ENCODE measurements at places on chromosomes 1 and 21. TPM values are rescaled to one million over a fixed set of nuclear protein-coding genes. Genes with fewer than 3 reads are reported as not detected.

The CYP4X1 gene
- 3.0 TPM for total RNA-seq

The CHRM3 gene
- total RNA-seq, result 15.1 TPM

- no peak for DNase-seq
Measured at GRCh38 chr1:34165422-34165921, 442 bp upstream of the CSMD2 start.

The SOAT1 gene
- 28.6 TPM for total RNA-seq

DNA sequence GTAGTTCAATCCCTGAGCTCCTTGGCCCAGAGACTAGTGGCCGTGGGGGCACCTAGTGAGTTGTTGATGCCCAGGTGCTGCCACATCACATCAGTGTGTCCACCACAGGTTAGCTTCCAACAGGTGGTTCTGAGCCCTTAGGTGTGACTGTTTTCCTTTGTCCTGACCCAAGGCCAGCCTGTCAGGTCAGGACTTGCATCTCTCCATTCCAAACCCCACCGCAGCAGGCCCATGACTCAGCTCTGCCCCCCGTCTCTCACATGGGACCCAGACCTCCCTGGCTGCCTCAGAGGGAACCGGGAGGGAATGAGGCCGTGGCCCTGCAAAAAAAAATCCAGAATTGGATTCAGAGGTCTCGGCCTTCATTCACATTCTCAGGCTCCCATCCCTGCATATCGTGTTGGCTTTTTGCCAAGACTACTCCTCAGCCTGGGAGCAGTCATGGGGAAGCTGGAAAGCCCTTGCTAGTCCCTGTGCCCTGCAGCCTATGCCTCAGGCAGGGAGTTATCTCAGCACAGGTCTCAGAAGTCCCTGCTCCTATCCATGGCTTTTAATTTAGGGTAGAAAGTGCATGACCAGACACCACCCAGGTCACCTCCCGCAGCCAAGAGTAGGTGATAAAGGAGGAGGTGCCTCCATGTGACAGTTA lies 7.2 kb downstream of the INAVA start:
- no peak for DNase-seq

The ALPL gene
- 0.82 TPM for total RNA-seq

GRCh38 chr1:155694167-155694566 lies 5.3 kb downstream of the DAP3 start:
- no peak for DNase-seq

GRCh38 chr1:38776466-38777065 lies 83.0 kb downstream of the RRAGC start:
- no peak for DNase-seq

DNA sequence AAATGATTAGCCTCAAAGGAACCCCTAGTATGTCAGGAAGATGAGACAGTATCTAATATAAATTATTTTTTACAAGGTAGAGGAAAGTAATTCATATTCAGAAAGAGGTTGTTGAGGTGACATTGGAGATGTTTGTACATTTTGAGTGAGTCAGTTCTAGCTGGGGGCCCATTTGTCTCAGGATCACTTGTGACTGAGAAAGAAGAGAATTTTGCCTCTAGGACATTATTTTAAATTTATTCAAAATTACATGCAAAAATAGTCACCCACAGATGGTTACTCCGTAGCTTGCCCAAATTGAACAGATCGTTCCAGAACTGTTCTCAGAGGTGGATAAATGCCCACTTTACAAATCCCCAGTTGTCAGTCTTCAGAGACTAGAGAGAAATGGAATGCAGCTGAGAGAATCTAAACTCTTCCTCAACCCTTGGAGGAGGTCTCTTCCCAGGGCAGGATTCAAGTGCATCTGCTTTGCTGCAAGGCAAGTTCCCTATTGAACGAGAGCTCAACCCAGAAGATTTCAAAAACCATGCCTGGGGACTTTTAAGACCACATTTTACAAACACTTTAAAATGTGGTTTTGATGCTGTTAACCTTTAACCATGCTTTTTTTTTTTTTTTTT lies 987.8 kb upstream of the ADAMTS5 start:
- DNase-seq, result no peak

GRCh38 chr1:161478985-161479384 lies 26.3 kb upstream of the FCGR2A start:
- DNase-seq, result no peak

DNA sequence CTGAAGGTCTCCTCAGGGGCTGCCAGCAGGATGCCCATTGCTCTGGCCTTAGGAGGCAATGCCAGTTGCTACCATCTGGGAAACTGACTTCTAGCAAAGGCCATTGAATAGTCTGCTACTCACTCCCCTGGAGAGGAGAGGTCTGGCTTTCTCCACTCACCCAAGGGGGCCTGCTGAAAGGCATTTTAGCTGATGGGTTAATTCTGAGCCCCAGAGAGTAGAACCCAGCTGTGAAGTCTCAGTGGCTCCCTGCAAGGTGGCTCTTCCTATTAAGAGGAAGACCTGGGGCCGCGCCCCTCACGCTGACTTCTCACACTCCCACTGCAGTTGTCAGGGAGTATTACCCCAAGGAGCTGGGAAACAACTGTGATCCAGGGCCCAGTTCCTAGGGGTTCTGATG lies 213.3 kb upstream of the GALNT2 start:
- no peak for DNase-seq

The NUDT4B gene
- total RNA-seq, result 1.4 TPM

GRCh38 chr1:71660411-71660810 lies 579.6 kb upstream of the ZRANB2 start:
- DNase-seq, result no peak

- DNase-seq, result no peak
Measured at GRCh38 chr21:38905328-38905727, 99.6 kb downstream of the ETS2 start.

DNA sequence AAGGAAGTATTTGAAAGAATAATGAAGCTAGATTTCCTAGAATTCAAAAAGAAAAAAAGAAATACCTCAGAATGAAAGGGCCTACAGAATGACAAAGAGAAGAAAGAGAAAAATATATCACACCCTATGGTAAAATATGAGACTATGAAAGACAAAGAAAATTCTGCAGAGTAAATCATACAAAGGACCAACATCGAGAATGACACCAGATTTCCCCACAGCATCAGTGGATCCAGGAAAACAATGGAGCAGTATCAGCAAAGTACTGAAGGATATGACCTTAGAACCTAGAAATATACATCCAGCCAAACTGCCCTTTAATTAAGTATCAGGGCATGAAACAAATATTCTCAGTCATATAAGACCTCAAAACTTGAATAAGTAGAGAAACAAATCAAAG lies 21.2 kb upstream of the IFNAR2 start:
- DNase-seq, result no peak

DNA sequence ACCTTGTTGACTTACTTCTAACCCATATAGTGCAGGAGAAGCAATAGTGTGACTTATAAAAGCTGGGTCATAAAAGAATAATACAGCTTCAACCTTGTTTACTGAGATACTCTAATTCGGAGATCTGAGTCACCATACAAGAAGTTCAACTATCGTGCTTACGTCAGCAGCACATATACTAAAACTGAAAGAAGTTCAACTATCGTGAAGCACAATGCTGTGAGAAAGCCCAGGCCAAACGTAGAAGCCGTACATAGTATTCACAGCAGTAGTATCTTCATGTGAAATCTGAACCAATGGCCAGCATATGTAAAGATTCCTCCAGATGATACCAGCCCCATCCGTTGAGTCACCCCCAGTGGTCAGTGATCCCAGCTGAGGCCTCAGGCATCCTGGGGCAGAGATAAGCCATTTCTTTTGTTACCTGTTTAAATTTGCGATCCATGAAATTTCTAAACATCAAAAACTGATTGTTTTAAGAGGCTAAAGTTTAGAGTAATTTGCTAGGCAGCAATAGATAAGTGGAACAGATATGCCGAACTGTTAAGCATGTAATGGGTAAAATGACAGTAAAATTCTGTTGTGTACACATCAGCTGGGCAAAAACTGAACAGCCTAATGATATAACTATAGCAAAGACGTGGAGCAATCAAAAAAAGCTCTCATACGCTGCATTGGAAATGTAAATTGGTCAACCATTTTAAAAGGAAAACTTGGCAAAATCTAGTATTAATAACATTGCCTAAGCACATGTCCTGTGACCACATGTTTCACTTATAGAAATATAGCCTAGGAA lies 53.9 kb upstream of the SAMD13 start:
- DNase-seq, result peak; percentile 81

DNA sequence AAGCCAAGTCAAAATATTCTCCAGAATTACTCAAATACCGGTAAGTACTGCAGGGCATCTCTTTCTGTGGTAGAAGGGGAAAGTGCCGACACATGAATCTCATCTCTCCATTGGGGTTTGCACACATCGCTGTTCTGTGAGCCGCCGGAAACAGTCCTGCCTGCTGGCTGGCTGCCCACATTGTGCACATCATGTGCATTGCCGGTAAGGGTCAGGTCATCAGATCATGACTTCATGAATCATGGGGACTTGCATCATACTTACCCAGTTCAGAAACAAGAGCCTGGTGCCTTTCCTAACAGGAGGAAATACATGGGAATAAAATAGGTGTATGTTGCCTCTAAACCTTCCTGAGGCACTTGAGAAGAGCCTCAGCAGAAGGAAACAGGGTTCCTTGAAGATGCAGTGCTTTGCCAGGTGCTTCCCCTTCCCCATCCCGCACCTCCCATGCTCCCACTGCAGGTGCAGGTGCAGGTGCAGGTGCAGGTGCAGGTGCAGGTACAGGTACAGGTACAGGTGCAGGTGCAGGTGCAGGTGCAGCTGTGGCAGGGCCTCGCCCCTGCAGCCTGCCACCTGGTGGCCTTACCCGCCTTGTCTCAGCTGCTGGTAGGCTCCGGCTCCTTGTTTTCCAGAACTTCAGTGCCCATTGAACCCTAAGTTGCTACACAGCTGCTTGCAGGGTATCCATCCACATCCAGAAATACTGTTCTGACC lies 26.5 kb downstream of the GPR137B start:
- DNase-seq, result peak; percentile 63

DNA sequence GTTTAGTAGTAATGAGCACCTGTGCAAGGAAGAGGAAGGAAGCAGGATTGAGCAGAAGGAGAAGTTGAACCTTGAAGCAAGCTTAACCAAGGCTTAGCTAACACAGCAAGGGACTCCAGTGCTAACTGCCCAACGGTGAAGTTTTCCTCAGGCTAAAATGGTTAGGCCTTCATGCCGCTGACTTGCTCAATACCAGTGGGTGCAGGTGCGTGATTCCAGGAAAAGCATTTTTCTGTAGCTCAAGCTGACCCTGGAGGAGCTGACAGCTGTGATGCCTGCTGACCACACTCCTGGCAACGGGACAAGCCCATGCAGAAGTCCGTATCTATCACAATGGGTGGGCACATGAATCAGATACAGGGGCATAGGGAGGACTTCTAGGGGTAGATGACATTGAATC lies 76.5 kb upstream of the FGGY start:
- DNase-seq, result no peak
